ENCODE measurements at places on chromosomes 7 and 10. TPM values are rescaled to one million over a fixed set of nuclear protein-coding genes. Genes with fewer than 3 reads are reported as not detected.

- DNase-seq, result no peak
Measured at GRCh38 chr10:66378117-66378876, 547.5 kb upstream of the LRRTM3 start.

GRCh38 chr7:92043637-92044036, 90.6 kb downstream of the CYP51A1 start:
- DNase-seq, result no peak

DNA sequence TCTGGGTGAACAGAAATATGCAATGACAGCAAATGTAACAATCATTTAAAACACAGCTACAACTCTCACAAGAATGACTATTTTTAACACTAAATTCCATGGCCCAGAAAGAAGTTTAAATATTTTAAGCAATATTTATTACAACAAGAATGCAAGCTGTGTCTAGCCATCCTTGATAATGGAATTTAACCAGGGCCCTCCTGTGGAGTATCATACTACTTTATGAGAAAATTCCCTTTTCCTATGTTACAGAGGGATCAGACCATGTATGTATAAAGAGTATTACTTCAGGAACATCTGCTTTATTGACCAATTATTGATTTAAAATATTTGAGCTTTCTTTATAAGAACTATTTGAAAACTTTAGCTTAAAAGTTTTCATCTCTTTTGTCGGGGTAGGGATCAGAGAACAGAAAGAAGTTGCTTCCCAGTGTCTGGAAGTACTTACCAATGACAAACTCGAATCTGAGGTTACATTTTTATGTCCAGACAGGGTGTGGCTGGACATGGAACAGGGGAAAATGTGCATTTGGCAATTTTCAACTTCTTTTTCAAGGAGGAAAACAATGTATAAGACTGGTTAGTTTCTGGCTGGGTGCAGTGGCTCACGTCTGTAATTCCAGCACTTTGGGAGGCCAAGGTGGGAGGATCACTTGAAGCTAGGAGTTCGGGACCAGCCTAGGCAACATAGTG, 48.3 kb upstream of the NRBF2 start:
- DNase-seq, result no peak

DNA sequence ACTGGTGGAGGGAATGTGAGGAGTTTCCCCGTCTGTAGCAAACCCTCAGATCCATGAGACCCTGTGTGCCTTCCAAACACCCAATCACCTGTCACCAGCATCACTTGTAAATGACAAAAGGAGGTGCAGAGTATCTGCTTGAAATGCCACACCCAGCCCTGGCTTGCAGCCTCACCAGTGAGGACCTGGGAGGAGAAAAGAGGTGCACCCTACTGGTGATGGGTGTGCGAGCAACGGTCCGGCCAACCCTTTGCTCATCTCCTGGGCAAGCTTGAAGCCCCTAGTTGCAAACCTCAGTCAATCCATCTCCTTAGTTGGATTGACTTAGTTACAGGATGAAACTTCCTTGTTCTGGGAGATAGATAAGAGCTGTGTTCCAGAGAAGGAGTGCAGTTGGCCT, 62.4 kb upstream of the WAPL start:
- no peak for DNase-seq

DNA sequence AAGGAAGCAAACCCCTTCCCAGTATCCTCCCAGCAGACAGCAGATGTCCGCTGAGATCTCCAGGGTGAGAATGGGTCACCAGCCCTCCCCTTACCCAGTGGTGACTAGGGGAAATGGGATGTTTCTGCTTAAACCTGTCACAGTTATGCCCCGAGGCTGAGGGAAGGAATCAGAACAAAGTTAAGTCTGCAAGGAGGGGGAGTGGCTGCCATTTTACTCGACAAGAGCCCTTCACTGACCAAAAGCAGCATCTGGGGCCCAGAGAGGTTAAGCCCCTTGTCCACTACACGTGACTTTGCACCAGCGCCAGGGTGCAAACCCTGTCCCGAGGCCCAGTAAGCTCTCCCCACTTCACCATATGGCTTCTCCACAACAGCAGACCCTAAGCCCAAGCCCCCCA, 4.6 kb upstream of the NANOS1 start:
- no peak for DNase-seq

- DNase-seq, result no peak
Measured at GRCh38 chr7:128725531-128725930, 13.6 kb upstream of the CALU start.

GRCh38 chr7:5302577-5302976, 19.8 kb downstream of the SLC29A4 start:
- no peak for DNase-seq

- DNase-seq, result no peak
Measured at GRCh38 chr7:44320141-44320540, 5.3 kb downstream of the CAMK2B start.

GRCh38 chr7:150719960-150720891, 3.8 kb downstream of the GIMAP1 start:
- no peak for DNase-seq

- no peak for DNase-seq
Measured at GRCh38 chr7:148702876-148703670, 4.4 kb downstream of the CUL1 start.

DNA sequence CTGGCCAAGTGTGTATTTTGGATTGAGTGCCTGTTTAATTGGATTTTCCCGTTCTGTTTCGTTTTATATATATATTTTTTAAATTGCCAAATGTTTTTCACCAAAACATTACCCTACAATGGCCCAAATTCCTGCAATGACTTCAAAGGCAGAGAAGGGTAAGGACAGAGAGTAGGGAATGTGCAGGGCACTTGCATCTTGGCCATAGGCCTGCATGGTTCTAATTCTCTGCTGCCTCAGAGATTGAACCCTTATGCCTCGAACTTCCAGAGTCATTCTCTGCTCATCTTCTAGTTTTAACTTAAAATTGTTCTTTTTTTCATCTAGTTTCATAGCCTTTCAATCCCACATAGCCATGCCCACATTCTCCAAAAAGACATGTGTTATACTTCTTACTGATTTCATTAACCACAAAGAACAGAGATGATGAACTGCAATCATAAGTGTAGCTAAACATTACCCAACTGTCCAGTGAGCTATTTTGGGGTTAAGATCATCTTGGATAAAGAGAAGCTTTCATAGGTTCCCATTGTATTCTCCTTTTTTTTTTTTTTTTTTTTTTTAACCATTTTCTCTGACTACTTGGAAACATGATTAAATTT, 177.6 kb downstream of the PLXDC2 start:
- no peak for DNase-seq

GRCh38 chr7:100942045-100942774, 7.1 kb upstream of the MUC3A start:
- no peak for DNase-seq

GRCh38 chr7:101960323-101960722, 142.9 kb downstream of the CUX1 start:
- DNase-seq, result no peak

DNA sequence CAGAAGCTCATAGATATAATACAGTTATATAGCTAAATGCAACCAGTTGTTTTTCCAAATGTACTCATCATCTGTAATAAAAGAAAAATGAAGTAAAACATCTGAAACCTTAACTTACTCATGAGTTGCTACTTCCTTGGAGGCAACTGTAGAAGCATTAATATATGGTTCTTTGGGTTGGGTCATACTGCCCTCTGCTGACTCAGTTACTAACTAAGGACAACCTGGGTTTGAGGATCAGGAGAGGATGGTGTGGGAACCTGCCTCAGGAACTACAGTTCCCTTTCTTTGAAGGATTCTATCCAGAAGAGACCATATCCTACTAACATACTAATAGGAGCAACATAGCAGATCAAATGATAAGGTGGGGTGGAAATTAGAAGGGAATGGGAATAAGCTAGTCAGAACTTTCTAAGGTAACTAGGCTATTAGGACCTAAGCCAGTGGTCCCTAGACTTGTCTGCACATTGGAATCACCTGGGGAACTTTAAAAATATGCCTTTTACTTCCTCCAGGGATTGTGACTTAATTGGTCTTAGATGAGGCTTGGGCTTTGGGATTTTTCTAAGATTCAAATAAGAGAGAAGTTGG, 20.7 kb downstream of the COX15 start:
- no peak for DNase-seq

- no peak for DNase-seq
Measured at GRCh38 chr10:124723826-124724225, 20.4 kb downstream of the FAM53B start.

DNA sequence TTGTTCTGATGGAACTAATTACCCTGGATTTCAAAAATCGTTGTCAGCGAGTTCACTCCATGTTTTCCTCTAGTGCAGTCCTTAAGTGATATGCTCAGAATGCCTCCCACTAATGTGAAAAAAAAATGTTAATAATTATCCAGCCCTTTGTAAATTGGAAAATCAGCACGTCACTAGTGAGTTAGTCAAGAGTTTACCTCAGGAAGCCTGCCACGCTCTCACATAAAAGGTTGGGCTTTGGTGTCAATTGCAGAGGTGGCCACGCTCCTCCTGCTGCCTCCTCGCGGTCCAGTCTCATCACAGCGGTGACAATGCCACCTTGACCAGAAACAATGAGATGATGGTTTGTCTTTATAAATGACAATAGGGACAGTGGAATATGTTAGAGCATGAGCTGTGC, 22.5 kb downstream of the UPP1 start:
- no peak for DNase-seq

- no peak for DNase-seq
Measured at GRCh38 chr10:109698086-109698485, 225.2 kb downstream of the XPNPEP1 start.

DNA sequence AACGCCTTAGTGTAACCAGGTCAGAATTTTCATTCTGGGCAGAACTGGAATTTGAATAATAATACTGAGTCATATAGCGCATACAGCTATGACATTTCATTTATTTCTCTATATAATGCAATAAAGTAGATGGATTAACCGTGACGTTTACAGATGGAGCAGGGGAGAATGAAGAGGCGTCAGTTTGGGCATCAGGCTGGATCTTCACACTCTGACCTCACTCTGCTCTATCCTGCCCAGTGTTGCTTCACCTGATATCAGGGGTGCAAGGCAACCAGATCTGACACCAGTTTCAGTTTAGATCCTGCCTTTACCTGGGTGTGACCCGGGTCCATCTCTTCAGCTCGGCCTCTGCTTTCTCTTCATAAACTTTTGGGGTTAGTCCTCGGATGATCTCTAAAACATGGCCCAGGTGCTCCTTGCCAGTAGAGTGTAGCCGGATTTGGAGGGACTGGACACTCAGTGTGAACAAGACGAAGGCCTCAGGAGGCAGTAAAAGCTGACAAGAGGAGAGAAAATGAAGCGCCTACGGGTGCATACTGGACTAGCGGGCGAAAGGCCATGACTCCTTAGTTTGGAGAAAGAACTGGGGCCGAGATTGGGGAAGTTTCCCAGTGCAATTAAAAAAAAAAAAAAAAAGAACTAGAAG, 1.4 kb upstream of the ZYX start:
- no peak for DNase-seq

- no peak for DNase-seq
Measured at GRCh38 chr10:178208-178607, 43.0 kb downstream of the ZMYND11 start.

- DNase-seq, result no peak
Measured at GRCh38 chr7:103996639-103997038, 7.2 kb upstream of the RELN start.

- no peak for DNase-seq
Measured at GRCh38 chr10:77868523-77868922, 58.0 kb downstream of the DLG5 start.

DNA sequence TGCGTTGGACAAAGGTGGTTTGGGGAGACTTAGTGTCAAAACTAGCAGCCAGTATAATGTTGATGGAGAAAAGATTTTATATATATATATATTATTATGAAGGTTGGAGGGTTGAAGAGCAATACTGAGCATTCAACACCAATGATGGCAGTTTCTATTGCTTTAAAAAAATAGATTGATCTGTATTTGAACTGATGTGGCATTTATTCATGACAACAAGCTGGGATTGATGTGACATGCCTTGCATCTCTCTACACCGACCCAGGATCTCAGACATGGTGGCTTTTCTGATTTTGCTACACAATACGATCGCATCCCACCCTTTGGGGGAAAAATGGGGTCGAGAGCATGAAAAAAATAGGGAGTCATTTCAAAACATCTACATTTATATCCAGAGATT, 175.4 kb downstream of the POU6F2 start:
- no peak for DNase-seq

- DNase-seq, result no peak
Measured at GRCh38 chr7:104791080-104791479, 222.9 kb upstream of the KMT2E start.

DNA sequence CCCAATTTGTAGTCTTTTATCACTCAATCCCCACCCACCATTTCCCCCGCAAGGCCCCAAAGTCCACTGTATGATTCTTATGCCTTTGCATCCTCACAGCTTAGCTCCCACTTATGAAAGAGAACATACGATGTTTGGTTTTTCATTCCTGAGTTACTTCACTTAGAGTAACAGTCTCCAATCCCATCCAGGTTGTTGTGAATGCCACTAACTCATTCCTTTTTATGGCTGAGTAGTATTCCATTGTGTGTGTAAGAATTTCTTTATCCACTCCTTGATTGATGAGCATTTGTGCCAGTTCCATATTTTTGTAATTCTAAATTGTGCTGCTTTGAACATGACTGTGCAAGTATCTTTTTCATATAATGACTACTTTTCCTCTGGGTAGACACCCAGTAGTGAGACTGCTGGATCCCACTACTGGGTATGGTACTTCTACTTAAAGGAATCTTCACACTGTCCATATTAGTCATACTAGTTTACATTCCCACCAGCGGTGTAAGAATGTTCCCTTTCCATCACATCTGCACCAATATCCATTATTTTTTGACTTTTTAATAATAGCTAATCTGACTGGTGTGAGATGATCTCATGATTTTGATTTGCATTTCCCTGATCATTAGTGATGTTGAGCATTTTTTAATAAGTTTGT, 152.6 kb downstream of the JMJD1C start:
- no peak for DNase-seq

Gene AHCYL2
- 46.1 TPM for total RNA-seq

Gene HTR5A
- total RNA-seq, result not detected

Gene AZGP1
- total RNA-seq, result 120 TPM

Gene SPDYE6
- not detected for total RNA-seq

Gene CHN2
- 10.9 TPM for total RNA-seq

Gene GNG11
- 26.3 TPM for total RNA-seq

Gene NRCAM
- 17.4 TPM for total RNA-seq

Gene NUTM2E
- not detected for total RNA-seq

Gene NPC1L1
- 0.45 TPM for total RNA-seq

Gene GRID2IP
- 0.18 TPM for total RNA-seq

Gene LGI1
- total RNA-seq, result 19.8 TPM

Gene KLF14
- total RNA-seq, result 1.1 TPM

Gene AKR1D1
- total RNA-seq, result not detected

Gene CCDC126
- total RNA-seq, result 15.5 TPM

Gene CNTNAP2
- total RNA-seq, result 0.49 TPM

Gene MLXIPL
- total RNA-seq, result 23.8 TPM

Gene VCL
- 165 TPM for total RNA-seq

All from sciatic nerve (tissue), 2 donors.